ENCODE measurements at places on chromosomes 2 and 18.

- no peak for DNase-seq
Measured at GRCh38 chr2:55946793-55947192, 23.2 kb upstream of the EFEMP1 start.

- DNase-seq: no peak
Measured at GRCh38 chr2:73069855-73070642, 1.5 kb downstream of the SFXN5 start.

GRCh38 chr2:163407296-163407695, 328.5 kb downstream of the FIGN start:
- no peak for DNase-seq

DNA sequence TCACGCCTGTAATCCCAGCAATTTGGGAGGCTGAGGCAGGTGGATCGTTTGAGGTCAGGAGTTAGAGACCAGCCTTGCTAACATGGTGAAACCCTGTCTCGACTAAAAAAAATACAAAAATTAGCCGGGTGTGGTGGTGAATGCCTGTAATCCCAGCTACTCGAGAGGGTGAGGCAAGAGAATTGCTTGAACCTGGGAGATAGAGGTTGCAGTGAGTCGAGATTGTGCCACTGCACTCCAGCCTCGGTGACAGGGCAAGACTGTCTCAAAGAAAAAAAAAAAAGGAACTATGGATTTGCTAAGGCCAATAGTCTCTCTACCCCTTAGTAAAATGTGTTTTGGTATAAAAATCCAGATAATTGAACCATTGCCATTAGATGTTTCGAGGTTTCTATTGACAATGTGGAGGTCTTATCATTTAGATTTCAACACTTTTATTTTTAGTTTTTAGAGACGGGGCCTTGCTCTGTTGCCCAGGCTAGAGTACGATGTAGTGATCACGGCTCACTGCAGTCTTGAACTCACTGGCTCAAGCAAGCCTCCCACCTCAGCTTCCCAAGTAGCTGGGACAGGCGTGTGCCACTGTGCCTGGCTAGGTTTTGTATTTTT, 1.1 kb upstream of the TXNDC2 start:
- DNase-seq: no peak

DNA sequence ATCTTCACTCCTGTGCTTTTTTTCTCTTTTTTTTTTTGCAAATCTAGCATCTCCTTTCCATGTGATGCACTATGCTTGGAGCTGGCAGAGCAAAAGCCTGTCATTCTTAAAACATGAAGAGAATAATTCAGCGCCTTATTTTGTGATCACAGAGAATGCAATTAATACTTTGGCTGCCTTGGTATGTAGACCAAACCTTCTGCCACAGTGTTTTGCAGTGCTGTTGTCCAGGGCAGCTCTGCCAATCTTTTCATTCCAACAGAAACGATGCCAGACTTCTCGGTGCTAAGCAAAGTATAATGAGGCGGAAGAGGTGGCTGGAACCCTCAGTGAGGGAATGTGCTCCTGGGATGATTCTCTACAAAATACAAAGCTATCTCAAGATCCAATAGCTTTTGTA, 25.6 kb downstream of the BCL2 start:
- no peak for DNase-seq

- DNase-seq: no peak
Measured at GRCh38 chr18:57802213-57803102, 657 bp downstream of the ATP8B1 start.

- DNase-seq: no peak
Measured at GRCh38 chr18:62842898-62843297, 127.6 kb downstream of the PHLPP1 start.

GRCh38 chr18:39622431-39622830, 2056.8 kb upstream of the CELF4 start:
- no peak for DNase-seq

- no peak for DNase-seq
Measured at GRCh38 chr2:14998546-14998945, 366.0 kb downstream of the LRATD1 start.

GRCh38 chr2:179170901-179171300, 93.7 kb downstream of the SESTD1 start:
- DNase-seq: no peak

- no peak for DNase-seq
Measured at GRCh38 chr2:109209412-109209811, 80.4 kb downstream of the SH3RF3 start.

DNA sequence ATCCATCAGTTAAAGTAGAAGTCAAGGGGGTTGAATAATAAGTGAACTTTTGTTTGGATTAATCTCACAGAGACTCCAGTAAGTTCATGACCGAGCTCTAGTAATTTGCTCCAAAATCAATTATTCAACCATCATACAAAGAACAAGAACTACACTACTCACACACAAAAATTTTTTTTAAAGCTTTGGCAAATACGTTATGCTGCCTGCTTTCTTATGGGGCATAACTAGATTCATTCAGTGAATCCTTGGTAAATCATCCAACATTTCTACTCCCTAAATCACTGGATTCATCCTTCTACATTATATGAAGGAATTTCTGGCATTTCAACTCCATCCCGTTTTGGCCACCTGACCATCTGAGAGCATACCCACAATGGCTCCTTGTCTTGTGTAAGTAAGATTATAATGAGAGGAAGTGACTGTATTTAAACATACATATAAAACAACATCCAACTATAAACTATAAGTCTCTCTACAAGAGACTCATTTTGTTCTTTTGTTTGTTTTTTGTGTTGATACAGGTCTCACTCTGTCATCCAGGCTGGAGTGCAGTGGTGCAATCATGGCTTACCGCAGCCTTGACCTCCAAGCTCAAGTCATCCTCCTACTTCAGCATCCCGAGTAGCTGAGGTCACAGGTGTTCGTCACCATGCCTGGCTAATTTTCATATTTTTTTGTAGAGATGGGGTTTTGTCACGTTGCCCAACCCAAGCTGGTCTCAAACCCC, 144.2 kb upstream of the LRRTM4 start:
- DNase-seq: no peak

- DNase-seq: no peak
Measured at GRCh38 chr2:134413430-134413829, 159.6 kb downstream of the MGAT5 start.

DNA sequence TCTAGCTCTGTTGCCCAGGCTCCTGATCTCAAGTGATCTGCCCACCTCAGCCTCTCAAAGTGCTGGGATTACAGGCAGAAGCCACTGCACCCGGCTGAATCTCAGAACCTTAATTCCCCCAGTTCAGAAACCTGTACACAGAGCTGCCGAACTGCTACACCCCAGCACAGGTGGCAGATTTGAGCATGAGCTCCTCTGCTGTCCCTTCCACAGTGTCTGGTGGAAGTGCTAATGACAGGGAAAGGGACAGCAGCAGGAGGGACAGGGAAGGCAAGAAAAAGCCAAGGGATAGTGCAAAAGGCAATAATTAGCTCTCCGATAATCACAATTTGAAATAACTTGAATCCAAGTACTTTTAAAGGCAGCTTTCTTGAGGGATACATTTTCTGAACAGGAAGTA, 211.4 kb upstream of the ZNF521 start:
- DNase-seq: no peak

- no peak for DNase-seq
Measured at GRCh38 chr2:198499539-198499938, 695.1 kb downstream of the PLCL1 start.

GRCh38 chr2:25286025-25286400, 55.7 kb downstream of the DNMT3A start:
- no peak for DNase-seq

- no peak for DNase-seq
Measured at GRCh38 chr2:36322108-36322507, 33.5 kb upstream of the CRIM1 start.

DNA sequence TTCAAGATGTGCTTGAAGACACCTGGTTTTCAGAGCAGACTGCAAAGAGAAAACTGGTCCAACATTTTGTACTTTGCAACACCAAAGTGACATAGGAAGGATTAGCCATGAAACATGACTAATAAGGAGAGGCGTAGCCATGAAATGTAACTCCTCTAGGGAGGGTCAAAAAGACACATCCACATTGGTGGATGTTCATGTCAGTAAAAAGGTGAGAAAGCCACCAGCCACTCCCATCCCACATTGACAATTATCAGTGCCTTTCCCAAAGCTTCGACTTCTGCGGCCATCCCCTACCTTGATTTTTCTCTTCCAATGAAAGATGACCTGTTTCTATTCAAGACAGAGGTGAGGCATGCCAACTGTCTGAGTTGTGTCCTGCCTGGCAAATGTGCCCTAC, 223.2 kb downstream of the ALK start:
- no peak for DNase-seq

DNA sequence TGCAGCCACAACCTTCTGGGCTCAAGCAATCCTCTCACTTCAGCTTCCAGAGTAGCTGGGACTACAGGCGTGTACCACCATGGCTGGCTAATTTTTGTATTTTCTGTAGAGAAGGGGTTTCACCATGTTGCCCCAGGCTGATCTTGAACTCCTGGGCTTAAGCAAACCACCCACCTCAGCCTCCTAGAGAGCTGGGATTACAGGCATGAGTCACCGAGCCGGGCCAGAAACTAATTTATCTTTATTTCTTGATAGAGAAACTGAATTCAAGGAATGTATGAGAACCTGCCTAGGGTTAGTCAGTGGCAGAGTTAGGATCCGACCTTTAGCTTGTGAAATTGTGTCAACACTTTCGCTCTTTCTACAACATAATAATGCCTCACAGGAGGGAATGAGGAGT, 19.3 kb upstream of the ITGAV start:
- DNase-seq: no peak

DNA sequence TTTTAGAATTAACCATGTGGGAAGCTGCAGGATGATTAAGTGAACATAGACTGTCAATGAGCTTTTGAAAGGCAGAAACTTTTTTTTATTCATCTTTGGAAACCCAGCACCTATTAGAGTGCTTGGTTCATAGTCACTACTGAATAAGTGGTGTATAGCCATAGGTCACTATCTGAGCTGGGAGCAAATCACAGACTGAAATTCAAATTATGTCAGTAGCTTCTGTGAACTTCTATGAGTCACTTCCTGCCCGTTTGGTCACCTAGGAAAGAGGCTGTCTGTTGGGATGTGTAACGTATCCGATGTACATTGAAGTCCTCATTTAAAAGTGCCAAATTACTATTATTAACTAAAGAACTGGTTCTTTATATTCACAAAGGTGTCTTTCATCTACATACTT, 20.5 kb upstream of the SLC40A1 start:
- DNase-seq: no peak

GRCh38 chr2:143176606-143177005, 47.4 kb downstream of the ARHGAP15 start:
- DNase-seq: no peak

DNA sequence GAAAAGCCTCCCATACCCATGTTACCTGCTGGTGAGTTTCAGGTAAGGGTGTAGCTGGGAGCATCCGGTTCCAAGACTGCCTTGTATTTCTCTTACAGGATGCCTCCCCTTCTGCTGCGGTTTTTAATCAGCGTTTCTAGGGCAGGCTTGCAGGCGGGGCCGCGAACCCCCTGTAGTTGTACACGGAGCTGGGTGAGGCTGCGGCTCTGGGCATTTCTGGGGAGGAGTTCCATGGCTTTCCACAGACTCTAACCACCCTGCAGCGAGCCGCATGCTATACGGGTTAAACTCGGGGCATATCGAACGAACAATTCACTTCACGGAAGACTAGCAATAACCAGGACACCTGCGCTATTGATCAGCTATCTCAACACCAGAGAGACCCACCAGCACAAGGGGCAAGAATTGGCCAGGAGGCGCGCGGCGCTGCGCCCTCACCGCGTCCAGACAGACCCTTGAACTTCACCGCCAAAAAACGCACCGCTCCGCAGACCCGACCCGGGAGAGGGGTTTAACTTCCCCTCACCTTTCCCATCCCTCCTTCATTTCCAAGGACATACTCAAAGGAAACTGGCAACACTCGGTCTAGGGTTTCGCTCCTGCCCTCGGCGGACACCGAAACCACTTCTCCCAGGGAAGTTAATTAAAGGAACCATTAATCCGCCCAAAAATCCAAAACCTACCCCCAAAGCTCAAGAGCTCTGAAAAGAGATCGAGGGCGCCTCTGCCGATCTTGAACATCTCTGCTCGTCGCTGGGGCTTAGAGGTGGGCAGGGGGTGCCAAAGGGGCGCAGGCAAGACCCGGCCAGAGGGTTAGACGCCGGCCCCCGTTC, 909 bp downstream of the TGFA start:
- DNase-seq: no peak

- no peak for DNase-seq
Measured at GRCh38 chr2:240567137-240567871, 980 bp upstream of the RNPEPL1 start.

DNA sequence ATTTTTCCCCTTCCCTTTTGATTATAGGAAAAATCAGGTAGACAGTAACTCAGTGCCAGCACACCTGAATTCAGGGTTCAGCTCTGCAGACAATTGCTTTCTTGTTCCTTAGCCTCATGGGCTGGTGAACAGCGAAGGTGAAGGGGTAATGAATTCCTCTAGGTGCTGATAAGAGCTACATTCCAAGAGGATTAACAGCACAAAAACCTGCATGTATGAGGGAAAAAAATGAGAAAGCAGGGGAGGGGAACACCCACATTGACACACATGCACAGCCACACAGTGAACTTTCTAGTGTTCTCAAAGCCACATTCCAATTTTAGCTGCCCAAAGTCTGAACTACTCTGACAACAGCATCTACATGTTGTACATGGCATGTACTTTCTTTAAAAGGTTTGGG, 46.1 kb downstream of the SPATS2L start:
- DNase-seq: no peak

DNA sequence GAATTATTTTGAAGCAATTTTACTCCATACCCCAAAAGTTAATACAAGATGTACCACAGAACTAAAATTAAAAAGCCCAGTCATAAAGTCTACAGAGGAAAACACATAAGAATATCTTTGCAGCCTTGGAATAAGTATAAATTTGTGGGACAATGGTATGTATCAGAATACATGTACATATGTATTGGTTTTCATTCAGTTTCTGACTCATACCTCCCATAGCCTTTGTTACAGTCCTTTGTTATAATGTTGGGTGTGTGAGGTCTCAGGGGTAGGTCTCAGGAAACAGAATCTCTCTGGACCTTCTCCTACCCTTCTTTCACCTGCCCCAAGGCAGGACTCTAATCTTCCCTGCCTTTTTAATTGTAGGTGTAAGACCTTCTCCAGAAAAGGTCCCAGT, 1370.7 kb upstream of the CDH2 start:
- DNase-seq: no peak

GRCh38 chr2:199455210-199455544, 2.6 kb downstream of the SATB2 start:
- DNase-seq: no peak

DNA sequence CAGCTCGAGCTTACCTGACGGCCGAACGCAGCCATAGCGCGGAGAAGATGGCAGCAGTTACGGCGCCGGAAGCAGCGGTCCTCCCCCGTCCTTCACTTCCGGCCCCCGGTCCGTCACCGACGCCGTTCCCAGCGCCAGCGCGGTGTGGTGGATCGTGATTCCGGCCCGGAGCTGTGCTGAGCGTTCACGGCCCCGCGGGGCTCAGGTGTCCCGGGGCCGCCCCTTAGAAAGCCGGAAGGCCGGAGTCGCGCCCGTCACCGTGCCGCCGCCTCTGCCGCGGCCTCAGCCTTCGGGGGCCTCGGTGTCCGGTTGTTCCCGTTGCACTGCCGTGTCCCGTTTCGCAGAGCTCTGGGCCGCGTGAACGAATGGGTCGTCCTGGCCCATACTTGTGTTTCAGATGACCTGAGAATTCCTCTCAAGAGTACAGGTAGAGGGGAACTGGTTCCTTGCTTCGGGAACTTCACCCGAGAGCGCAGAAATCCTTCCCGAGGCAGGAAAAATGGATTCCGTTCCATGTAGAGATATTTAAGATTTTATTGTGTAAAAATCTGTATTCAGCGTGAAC, at the start of gene MTERF4:
MTERF4 (minus strand) TSS at position 49 of the 565 bp plus-strand sequence; CDS start at position 35, 14 bp downstream.
- DNase-seq: peak; percentile 30

All from GOT3 (cell line).